Activated T-helper 1 cell treated with Interleukin-2 at 50 U/mL for 16 hours (primary cell): ENCODE measurements at places on chromosomes 6 and 20.

- no peak for DNase-seq
These were observed 817.5 kb upstream of the SLC35B3 start for GRCh38 chr6:9252799-9253198.

- DNase-seq = no peak
These were observed 68.3 kb upstream of the TNFRSF21 start for GRCh38 chr6:47377971-47378370.

GRCh38 chr6:56370127-56370540 is 122.8 kb upstream of the COL21A1 start:
- DNase-seq = no peak

GRCh38 chr6:21176197-21176596 is 417.4 kb upstream of the SOX4 start:
- no peak for DNase-seq

DNA sequence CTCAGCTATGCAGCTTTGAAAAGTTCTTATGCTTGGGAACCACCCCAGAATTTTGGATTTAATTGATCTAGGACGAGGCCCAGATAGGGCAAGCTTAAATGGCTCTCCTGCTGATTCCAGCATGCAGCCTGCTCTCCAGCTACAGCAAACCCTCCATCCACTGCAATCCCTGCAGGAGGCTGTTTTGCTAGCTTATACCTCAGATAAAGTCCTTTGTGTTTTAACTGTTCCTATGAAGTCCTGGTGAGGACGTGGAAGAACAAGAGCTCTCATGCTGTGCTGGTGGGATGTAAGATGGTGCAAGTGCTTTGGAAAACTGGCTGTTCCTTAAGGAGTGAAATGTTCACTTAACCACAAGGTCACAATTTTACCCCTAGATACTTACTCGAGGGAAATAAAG is 25.5 kb upstream of the NXT1 start:
- no peak for DNase-seq

DNA sequence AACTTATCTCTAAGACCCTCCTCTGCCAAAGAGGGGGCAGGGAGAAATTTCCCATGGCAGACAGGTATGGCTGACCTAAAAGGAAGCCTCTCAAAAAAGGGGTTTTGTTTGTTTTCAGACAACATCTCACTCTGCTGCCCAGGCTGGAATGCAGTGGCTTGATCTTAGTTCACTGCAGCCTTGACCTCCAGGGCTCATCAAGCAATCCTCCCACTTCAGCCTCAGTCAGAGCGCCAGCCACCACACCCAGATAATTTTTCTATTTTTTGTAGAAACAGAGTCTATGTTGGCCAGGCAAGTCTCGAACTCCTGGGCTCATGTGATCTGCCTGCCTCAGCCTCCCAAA is 3.8 kb downstream of the EZR start:
- no peak for DNase-seq

- DNase-seq = no peak
These were observed 97.2 kb downstream of the SYNDIG1 start for GRCh38 chr20:24566656-24567055.

GRCh38 chr20:801678-802077 is 31.8 kb upstream of the FAM110A start:
- DNase-seq = no peak

GRCh38 chr6:149340200-149340599 is 22.7 kb downstream of the TAB2 start:
- DNase-seq = no peak

- no peak for DNase-seq
These were observed 26.8 kb downstream of the MCM8 start for GRCh38 chr20:5977223-5977622.

DNA sequence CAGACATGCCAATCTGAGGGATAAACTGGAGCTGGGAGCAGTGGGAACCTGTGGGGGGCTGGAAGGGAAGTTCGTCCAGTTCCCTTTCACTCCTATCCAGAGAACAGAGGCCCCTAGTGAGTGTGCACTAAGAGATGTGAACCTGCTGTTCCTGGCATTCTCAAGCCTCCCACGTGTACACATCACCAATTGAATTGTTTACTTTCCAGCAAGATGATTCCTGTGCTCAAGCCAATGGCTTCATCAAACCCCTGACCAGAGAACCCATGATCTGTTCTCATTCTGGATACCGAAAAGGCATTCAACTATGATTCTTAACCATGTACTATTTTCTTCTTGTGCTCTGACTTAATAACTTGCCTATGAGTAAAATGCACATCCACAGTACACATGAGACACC is 10.2 kb upstream of the SLC22A3 start:
- no peak for DNase-seq

- DNase-seq = no peak
These were observed 847 bp upstream of the CD93 start for GRCh38 chr20:23086931-23087411.

GRCh38 chr6:147095316-147095715 is 108.9 kb upstream of the STXBP5 start:
- no peak for DNase-seq

DNA sequence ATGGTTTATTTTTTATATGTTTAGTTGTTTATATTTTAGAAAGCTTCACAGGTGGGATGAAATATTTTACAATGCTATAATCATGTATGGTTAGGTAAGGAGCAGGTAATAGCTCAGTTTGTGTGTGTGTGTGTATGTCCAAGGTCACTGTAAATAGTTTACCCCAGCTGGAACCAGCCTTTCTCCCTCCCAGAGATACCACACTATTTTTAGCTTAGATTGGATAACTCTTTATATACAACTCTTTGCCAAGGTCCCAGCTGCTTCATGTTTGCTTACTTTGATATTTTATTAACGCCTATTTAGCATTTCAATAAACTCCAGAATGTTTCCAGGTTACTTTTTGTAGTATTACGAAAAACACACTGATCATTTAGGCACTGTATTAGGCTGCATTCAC is 1.8 kb upstream of the PEX7 start:
- DNase-seq = no peak

GRCh38 chr6:163490826-163491577 is 76.5 kb downstream of the QKI start:
- DNase-seq = no peak

GRCh38 chr6:99875068-99875467 is 119.0 kb downstream of the MCHR2 start:
- no peak for DNase-seq

DNA sequence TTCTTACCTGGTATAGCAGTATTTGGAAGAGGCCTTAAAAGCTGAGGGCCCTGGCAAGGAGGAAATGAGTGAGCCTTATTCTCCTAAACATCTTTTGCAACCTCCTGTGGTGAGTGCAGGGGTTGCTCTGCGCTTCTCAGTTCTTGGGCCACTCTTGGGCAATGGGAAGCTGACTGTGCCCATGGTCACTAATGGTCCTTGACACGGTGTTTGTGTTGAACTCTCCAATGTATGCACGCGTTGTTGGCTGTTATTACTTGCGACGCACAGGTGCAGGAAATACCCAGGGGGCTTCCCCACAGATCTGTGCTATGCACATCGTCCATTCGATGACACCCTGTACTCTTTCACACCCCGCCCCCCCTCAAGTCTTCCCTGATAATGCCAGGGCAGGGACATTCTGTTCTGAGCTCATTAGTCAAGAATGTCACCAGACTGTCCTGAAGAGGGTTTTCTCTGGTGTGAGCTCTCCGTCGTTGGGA is 79.7 kb downstream of the EDN1 start:
- no peak for DNase-seq

DNA sequence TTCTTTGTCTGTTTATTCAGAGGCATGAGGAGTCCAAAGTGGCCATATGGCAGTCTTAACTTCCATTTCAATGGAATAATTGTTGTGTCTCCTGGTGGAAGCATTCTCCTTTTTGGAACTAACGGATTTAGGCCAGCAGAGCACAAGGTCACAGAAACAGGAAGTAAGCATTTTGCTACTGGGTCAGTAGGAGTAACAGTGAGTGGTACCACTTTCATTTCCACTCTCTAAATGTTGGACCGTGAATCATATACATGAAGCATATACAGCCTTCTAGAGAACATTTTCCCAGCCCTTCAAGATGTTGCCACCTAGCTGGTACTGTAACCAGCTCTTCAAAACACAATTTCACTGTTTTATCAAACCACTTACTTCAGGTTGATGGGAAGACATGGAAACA is 182.8 kb downstream of the EYS start:
- DNase-seq = no peak

DNA sequence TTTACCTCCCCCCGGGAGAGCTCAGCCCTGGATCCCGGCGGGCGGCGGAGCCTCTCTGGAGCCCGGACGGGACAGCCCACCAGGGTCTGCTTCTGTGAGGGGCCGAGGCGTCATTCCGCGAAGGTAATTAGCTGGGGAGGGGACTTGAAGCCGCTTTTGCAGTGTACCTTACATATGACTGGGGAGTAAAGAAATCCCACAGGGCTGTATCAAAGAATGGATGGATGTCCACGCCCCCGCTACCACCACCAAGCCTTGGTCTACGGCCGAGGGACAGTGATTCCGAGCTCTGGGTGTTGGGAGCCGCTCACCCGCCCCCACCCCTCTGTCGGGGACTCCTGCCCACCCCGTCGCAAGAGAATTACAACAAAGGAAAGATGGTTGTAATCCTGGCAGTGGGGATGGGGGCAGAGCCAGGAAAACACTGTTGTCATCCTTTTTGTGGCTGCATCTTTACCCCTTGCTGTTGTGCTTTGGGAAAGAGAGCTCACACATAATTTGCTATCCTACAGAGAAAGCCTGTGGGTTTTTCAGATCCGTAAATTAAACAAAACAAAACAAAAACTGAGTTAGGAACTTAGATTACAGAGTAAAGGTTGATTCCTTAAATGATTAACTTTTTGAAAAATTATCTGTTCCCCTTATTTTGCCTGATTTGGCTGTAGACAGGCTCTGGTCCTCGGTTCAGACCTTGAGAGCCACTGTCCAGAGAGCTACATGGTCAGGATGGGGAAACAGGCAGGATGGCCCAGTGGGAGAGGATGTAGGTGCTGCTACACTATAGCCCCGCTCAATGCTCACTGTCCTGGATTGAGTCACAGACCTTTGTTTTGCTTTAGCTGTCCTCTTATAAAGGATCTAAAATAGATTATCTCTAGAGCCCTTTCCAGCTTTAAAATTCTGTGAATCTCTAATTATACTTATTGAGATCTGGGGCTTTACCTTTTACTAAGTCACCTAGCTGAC is 997 bp upstream of the FBXO30 start:
- no peak for DNase-seq

GRCh38 chr6:36712816-36713215 is 15.2 kb downstream of the RAB44 start:
- DNase-seq = no peak

DNA sequence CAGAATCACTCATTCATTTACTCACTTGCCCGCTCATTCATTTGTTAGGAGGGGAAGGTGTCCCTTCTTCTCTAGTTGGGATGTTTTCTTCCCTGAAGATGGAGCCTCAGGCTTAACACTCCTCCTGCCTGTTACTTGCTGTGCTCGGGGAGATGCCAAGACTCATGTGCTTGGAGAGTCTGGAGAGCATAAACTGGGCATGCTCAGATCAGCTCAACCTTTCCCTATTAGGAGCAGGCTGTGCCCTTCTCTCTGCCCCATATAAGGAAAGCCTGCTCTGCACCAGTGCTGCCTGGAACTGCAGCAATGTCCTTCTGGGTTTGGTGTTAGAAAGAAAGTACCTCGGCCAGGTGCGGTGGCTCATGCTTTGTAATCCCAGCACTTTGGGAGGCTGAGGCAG is 18.0 kb upstream of the UBE2V1 start:
- no peak for DNase-seq

DNA sequence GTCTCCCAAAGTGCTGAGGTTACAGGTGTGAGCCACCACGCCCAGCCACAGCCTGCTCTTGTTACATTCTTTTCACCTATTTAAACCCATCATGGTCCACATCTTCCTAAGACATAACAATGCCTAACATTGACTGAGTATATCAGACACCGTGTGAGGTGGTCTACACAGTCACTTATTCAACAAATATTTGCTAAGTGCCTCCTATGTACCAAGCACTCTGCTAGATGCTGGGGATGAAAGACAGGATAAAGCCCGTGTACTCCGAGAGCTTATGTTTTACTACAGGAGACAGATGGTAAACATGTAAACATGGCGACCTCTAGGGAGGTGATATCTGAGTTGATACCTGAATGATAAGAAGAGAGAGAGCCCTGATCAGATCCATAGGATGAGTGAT is 12.7 kb downstream of the BCL2L1 start:
- no peak for DNase-seq

- no peak for DNase-seq
These were observed 19.5 kb upstream of the GRM1 start for GRCh38 chr6:146009338-146009737.

DNA sequence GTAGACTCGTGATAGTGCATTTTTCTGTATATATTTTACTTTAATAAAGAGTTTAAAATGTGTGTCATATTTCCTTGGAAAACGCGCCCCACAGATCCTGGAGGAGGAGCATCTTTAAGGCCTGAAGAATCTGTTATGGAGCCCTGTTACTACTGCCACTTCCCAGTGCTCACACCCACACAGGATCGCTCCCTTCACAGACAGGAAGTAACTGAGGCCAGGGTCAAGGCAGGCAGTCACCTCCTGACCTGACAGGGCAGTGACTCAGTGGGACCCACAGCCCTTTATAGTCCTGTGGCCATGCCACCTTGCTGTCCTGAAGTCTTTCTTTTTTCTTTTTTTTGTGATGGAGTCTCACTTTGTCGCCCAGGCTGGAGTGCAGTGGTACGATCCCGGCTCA is 9.0 kb downstream of the RRBP1 start:
- DNase-seq = no peak
